ENCODE measurements at places on chromosomes 5 and 9.

- DNase-seq, result peak; percentile 54
Observed at GRCh38 chr5:66864240-66864884, 268.2 kb downstream of the MAST4 start.

DNA sequence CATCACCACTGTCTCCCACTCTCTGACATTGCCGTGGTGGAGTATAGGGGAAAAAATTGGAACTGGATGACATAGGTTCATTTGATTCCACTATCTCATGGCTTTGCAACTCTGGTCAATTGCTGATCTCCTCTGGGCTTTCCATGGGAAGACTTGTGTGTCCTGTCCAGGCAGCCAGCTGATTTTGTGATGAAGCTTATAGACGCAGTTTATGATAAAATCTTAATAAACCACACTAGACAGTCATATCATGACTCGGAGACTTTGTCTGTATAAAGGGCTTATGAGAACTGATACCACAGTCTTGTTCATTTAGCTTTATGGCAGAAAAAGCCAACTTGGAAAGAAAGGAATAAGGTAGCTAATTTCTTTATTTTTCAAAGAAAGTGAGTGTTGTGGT is 296.5 kb downstream of the MAST4 start:
- peak; percentile 30 for DNase-seq

DNA sequence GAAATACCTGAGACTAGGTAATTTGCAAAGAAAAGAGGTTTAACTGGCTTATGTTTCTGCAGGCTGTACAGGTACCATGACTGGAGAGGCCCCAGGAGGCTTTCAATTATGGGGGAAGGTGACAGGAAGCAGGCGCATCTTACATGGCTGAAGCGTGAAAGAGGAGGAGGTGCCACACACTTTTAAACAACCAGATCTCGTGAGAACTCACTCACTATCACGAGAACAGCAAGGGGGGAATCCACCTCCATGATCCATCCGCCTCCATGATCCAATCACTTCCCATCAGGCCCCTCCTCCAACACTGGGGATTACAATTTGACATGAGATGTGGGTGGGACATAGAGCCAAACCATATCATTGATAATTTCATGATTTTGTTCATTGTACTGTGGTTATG is 2.5 kb upstream of the MED27 start:
- DNase-seq, result no peak

DNA sequence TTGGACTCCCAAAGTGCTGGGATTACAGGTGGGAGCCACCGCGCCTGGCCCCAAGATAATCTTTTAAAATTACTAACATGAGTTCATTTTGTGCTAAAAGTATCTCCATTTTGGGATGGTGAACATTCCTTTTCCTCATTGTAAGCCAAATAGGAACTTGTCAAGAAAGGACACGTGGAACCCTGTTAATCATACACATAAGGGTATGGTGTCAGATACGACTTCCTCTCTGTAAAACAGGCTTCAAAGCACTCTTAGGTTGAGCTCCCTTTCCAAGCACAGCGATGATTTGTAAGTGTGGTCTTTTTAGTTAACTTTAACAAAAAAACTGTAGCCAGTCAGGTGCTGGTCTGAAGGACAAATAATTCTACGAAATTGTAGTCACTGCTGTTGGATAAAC is 132.7 kb downstream of the UNC13B start:
- DNase-seq, result no peak

DNA sequence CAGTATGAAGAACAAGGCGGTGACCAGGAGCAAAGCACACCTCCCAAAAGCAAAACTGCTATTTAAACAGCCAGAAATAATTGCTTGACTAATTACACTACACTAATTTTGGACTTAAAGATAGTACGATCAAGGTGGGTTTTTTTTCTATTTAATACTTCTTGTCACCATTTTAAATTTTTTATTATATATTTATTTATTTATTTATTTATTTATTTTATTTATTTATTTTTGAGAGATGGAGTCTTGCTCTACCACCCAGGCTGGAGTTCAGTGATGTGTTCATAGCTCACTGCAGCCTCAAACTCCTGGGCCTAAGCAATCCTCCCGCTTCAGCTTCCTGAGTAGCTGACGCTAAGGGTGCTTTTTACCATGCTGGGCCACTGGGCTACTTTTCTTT is 146.2 kb upstream of the IRX1 start:
- no peak for DNase-seq

GRCh38 chr9:21434202-21435014 is 5.8 kb upstream of the IFNA1 start:
- DNase-seq, result peak; percentile 63

DNA sequence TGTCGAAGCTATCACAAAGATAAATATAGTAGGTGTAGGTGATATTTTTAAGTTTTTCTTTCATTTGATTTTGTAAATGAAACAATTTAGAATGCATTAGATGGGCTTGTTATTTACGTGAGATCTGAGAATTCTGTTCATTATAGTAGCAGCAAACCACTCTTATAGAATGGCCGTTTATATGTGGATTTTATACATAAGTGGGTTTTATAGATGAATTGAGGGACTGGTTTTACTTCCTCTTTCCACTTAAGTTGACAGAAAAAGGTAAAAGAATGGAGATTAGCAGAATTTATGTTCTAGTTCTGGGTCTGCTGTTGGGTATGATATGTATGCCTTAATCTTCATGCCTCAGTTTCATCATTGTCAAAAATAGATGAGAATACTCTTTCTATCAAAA is 5.6 kb downstream of the RMI1 start:
- no peak for DNase-seq

- no peak for DNase-seq
Observed at GRCh38 chr9:131618071-131618479, 72.8 kb downstream of the PRRT1B start.

GRCh38 chr5:136200130-136200529 is 7.2 kb upstream of the SMIM32 start:
- no peak for DNase-seq

GRCh38 chr5:132659598-132660493 is 1.9 kb downstream of the IL13 start:
- DNase-seq, result no peak

DNA sequence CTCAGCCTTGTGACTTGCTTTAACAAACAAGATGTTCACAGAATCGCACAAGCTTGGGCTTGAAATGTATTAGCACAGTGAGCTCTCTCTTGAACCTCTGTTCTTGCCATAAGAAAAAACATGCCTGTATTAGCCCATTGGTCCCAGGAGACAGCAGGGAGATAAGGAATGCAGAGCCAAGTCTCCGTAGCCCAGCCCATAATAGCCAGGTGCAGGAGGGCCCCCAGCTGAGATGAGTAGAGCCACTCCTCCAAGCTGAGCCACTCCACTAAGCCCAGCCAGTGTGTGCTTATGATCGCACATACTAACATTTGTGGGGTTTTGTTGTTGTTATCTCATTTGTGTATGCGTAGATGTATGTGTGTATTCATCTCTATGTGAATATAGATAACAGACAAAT is 21.6 kb upstream of the SVEP1 start:
- DNase-seq, result no peak

GRCh38 chr5:169941542-169941941 is 38.8 kb downstream of the INSYN2B start:
- no peak for DNase-seq

GRCh38 chr5:38755181-38755580 is 90.6 kb upstream of the OSMR start:
- DNase-seq, result peak; percentile 79

Measured in HCEC 1CT (cell line).